Stimulated activated CD4-positive, alpha-beta T cell treated with anti-CD3 and anti-CD28 coated beads, Interleukin-1b, Interleukin-23, amount 100 ng/mL, for 1 hour (primary cell): ENCODE measurements at places on chromosomes 3 and 15.

GRCh38 chr3:105532251-105532650, 165.5 kb downstream of the ALCAM start:
- no peak for DNase-seq

DNA sequence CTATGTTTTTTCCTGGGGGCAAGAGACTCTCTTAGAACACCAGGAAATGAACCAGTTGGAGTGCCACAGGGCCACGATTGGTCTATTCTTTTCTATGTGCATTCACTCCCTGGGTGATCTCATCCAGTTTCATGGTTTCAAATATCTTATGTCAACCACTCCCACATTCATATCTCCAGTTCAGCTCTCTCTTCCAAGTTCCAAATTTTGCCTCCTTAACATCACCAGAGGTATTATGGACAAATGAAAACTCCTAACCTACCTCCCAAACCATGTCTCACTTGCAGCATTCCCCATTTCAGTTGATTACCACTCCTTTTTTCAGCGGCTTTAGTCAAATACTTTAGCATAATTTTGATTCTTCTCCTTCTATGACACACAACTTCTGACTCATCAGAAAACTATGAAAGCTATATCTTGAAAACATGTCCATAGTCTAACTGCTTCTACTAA, 203.1 kb upstream of the SEMA6D start:
- no peak for DNase-seq

GRCh38 chr3:64827431-64827830, 139.6 kb upstream of the ADAMTS9 start:
- no peak for DNase-seq

DNA sequence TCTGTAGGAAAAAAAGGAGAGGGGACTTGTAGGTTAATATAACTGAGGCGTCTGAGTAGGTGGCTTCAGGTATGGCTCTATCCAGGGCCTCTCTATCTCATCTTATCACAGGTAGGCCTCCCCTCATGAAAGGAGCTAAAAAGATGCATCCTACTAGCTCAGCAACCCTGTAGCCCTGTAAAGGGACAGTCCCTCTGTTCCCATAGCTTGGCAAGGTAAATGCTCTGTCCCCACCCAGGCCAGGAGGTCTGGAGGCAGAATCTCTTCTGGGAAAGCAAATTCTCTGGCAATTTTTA, 135.2 kb downstream of the CHSY1 start:
- DNase-seq, result no peak

DNA sequence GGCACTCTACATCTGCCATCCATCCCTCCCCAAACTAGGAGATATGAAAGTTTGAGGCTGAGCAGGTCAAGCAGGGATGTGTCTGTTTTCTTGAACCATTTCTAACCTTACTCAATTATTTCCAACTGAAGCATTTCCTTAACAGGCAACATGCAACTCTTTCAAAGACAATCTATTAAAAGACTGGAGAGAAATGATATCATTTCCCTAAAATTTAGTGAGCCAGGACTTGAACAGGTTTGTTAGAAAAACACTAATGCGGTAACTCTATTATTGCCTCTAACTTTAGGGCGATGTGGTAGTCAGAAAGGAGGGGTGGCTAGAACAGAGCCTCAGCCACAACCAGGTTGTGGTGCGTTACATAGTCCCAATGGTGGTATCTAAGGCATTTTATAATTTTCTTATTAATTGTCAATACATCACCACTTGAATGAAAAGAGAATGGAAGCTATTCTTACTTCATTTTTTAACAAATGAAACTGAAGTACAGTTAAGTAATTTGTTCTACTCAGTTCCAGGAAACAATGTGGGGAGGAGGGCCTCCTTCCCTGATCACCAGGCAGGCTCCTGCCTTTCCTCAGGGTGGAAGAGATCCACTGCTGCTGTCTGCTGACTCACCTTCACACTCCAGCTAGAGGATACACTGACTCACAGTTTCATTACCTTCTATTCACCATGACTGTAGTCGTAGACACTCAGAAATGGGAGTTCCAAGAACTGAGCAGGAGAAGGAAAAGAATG, 22.8 kb downstream of the MYO1E start:
- no peak for DNase-seq

DNA sequence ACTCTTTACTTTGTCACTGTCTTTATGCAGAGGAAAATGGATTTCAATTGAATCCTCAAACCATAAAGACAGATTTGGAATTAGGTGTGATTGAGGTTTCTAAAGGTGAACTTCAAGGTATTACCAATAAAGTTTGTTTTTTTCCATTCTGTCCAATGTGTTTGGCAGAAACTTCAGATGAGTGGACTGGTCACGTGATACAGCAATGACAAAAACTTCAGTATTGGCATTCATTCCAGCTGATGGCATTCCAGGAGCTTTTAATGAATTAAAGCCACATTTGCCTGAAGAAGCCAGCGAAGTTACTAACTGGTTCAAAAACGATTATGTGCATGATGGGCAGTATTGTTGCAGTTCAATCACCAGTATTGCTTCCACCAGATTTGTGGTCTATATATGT, 4.5 kb upstream of the MASP1 start:
- DNase-seq, result no peak

DNA sequence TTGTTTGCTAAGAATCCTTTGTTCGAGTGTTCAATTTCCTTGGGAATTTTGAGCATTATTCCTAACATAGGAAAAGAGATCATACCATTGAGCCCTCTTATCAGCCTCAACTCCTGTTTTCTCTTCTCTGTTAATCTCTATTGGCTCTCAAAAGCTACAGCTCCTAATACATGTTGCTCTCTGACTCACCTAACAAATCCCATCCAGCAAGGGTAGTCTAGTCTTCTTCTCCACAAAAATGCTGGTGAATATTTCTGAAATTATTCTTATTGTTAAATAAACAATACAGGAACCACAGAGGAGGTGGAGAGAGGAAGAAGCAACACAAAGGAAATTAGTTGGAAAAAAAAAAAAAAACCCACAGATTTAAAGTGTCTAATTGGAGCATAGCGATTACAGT, 325.8 kb upstream of the NAALADL2 start:
- no peak for DNase-seq

DNA sequence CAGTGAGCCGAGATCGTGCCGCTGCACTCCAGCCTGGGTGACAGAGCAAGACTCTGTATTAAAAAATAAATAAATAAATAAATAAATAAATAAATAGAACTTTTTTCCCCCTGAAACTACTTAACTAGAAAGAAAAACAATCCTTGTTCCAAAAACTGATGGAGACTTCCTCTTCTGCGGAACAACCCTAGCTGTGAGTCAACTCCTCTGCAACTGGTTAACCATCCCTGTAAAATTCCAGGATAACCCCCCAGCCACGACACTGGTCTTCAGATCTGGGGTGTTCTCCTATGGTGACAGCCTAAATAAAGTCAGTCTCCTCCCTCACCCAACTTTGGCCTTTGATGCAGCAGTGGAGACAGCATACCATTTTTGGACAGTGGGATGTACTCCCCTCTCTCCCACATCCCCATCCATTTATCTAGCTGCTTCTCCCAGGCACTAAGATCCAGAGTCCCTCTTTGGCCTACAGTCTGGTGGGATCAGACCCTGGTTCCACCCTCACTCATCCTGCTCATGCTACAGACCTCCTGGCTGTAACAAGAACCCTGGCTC, 352.6 kb downstream of the OCA2 start:
- DNase-seq, result no peak

GRCh38 chr3:42710323-42711021, 7.9 kb upstream of the HHATL start:
- DNase-seq, result no peak

DNA sequence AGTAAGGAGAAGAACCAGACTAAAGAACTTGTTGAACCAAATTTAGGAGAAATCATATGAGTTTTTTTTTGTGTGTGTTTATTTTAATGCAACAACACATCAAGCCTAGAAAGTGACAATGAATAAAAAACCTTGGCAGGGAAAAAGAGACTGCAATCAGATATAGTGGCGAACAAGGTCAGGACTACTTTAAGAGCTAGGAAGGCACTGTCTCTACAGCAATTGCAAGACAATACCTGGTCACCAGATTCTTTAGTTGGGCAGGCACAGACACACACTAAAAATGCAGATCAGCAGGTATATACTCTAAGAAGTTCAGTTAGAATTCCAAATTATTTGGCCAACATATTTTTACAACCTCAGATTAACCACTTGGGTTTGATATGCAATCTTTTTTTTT, 30.8 kb upstream of the GMPPB start:
- DNase-seq, result no peak

DNA sequence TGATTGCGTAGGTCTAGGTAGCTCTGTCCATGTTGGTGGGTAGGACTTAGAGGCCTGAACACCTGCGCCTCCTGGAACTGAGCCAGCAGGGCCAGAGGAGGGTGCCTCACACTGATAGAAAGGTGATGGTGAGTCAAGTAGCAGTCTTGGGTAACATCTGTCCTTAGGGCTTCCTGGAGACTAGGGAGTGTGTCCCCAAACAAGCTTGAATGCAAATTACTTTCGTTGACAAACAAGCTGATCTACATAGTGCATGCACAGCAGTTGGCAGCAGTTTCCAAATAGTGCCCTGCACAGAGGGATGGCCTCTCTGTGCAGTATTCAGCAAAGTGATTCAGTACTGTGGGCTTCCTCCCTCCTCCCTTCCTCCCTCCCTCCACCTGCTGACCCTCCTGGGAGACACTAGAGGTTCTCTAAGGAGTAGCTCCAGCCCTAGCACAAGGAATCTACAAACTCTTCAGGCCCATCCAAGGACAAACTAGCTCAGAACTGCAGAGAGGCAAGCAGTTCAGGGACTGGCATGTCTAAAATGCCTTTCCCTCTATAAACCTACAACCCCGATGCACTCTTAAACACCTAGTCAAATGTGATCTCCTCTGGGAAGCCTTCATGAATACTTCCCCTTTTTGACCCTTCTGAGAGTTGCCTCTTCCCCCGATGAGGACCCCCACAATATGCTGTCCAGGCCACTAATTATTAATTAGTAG, 61.0 kb downstream of the TLE3 start:
- no peak for DNase-seq

GRCh38 chr3:40779039-40779438, 254.3 kb downstream of the ZNF621 start:
- DNase-seq, result no peak

GRCh38 chr3:17891139-17891856, 148.9 kb upstream of the TBC1D5 start:
- no peak for DNase-seq

DNA sequence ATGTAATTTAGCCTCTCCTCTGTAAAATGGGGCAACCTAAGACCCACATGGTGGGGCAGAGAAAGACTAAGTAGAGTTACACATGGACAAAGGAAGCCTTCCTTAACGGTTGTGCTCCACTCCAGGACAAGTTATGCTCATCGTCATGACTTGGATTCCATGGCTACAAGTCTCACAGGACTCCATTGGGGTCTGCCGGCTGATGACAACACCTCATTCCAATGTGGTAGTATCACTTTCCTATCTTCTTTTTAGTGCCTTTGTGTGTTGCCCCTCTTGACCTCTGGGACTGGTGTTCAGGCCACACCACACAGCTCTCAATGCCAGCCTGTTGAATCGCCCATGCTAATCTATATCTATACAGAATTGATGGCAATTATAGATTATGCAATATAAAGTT, 181.3 kb upstream of the WNT5A start:
- DNase-seq, result no peak

DNA sequence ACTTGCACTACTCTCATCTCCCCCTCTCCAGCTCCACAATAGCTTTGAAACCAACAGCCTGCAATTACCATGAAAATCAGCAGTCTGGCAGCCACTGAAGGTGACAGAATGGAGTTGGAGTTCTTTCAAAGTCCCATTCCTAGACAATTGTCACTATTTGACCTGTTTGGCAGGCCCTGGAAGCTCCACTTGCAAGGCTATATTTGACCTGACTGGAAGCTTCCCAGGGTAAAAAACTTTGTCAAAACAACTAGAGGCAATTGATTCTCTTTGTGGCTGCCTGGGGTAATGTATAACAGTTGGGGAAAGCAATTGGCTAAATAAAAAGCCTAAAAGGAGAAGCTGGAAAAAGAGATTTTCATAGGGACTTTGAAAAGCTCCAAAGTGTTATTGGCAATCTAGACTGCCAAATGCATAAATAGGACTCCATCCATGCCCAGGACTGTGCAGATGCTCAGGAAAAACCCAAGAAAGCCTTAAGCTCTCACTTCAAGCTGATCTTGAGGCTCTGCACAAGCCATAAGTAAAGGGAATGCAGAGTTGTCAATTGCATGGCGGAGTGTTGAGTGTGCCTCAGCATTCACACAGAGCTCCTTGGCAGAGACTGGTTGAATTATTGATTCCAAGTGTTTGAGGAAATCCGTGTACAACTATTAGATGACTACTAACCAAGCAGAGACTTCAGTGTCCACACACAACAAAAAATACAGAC, 18.3 kb downstream of the GREM1 start:
- no peak for DNase-seq

DNA sequence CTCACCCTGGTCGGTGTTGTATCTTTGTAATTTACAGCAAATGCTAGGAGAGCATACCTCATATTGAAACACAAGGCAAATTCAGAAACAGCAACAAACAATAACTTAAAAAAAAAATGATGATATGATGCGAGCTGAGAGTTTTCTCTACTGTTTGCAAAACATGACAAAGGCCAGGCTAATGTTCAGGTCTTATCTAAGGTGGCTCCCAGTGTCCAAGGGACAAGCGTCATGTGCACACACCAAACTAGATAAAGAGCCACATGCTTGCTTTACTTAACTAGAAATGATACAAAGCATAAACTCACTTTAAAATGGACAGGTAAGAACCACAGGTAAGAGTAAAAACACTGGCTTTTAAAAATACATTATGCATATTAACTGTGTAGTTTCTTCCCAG, 375.9 kb downstream of the FOXP1 start:
- DNase-seq, result no peak

GRCh38 chr3:130654921-130655320, 91.7 kb downstream of the PIK3R4 start:
- DNase-seq, result no peak

- DNase-seq, result no peak
Observed at GRCh38 chr3:151265866-151266265, 12.5 kb downstream of the P2RY14 start.

DNA sequence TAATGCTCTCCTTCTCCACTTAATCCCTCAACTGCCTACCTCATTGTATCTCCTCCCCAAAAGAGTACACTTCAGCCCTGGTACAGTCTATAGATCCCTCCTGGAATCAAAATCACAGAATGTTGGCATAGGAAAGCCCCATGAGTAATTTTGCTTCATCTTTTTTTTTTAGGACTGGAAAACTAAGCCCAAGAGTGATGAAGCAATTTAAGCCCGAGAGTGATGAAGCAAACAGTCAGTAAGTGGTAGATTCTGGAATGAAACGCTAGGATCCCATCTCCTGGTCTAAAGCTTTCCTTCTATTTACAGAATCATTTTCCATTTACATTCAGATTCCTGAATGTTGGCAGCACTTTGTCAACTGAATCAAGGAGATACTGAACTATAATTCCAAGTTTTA, 29.8 kb upstream of the PLAAT1 start:
- DNase-seq, result no peak

GRCh38 chr15:101244036-101244781, 7.6 kb downstream of the CHSY1 start:
- no peak for DNase-seq
